ENCODE measurements at places on chromosomes 6 and 20. TPM values are rescaled to one million over a fixed set of nuclear protein-coding genes. Genes with fewer than 3 reads are reported as not detected.

SYTL3 gene
- total RNA-seq: 1.7 TPM

CDH26 gene
- 0.20 TPM for total RNA-seq

GJE1 gene
- total RNA-seq: not detected

PLCB4 gene
- 3.9 TPM for total RNA-seq

ID4 gene
- 20.7 TPM for total RNA-seq

KIFC1 gene
- 3.2 TPM for total RNA-seq

HLA-DQA2 gene
- 4.4 TPM for total RNA-seq

TBC1D7 gene
- total RNA-seq: 5.9 TPM

SMLR1 gene
- total RNA-seq: 0.08 TPM

CLPSL2 gene
- not detected for total RNA-seq

LY6G6F gene
- not detected for total RNA-seq

GRCh38 chr6:157152556-157152955 is 170.8 kb downstream of the TMEM242 start:
- no peak overlapping the region for H3K4me3 ChIP-seq
- no peak for DNase-seq
- H3K36me3 ChIP-seq: no peaks in the 10 kb centered on the region
- H3K4me1 ChIP-seq: peaks cover 12% of the 10 kb centered on the region
- H3K27me3 ChIP-seq: no peaks in the 10 kb centered on the region
- H3K27ac ChIP-seq: no peak overlapping the region

DNA sequence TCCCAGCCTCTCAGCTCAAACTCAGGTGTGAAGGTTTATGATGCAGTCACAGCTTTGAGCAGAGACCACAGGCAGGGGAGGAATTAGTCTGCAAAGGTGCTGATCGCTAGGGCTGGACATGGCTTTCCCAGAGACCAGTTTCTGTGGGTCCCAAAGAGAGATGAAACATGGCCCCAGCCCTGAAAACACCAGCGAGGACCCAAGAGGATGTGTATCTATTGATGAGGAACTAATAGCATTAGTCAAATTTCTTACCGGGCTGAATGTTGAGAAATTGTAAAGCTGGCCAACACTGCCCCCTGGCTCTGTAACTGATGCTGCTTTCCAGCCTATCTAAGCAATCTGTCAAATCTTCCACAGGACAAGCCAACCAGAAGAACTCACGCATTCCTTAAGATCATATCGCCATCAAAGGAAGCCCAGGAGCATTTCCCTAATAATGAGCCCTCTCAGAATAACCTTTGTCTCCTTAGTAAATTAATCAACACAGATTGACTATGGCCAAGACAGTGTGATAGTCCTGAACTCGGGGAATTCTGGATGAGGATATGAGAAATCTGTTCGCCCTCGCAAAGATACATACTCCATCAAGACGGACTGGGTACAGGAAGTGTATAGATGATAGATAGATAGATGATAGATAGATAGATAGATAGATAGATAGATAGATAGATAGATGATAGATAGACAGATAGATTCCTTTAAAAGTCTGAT is 7.8 kb upstream of the ACSS1 start:
- no peaks in the 10 kb centered on the region for H3K4me1 ChIP-seq
- H3K4me3 ChIP-seq: no peak overlapping the region
- H3K36me3 ChIP-seq: no peaks in the 10 kb centered on the region
- DNase-seq: peak; percentile 69
- H3K27me3 ChIP-seq: no peaks in the 10 kb centered on the region
- H3K27ac ChIP-seq: no peak overlapping the region

GRCh38 chr6:56387621-56388414 is 140.4 kb upstream of the COL21A1 start:
- no peak overlapping the region for H3K27ac ChIP-seq
- no peak overlapping the region for H3K4me3 ChIP-seq
- H3K27me3 ChIP-seq: no peaks in the 10 kb centered on the region
- H3K4me1 ChIP-seq: peaks cover 2% of the 10 kb centered on the region

DNA sequence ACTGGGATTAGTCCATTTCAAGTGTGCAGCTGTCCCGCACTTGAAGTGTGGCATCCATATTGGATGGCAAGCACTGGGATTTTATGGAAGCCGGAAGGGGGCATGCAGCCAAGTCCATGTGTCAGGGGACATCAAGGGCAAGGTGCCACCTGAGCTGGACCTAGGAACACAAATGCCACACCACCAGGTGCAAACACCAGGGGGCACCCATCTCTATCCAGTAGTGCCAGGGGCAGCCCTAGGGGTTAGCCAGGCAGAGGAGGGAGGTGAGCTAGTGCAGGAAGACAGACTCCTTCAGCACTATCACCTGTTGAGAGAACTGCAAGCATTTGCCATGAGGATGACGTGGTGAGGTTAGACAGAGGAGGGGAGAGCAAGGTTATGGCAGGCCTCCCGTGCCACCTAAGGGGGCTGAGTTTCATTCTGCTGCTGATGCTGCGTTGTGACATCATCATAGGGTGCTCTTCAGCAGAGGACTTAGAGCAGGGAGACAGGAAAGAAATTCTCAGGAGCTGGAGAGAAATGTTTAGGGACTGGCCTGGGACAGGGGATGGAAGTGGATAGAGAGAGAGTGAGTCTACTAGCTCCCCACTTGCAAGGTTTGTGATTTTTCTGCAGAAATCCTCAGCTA is 192.6 kb upstream of the SLC24A3 start:
- no peak overlapping the region for H3K4me3 ChIP-seq
- no peaks in the 10 kb centered on the region for H3K36me3 ChIP-seq
- no peak for DNase-seq

GRCh38 chr6:14434916-14435690 is 317.5 kb downstream of the CD83 start:
- H3K27me3 ChIP-seq: no peaks in the 10 kb centered on the region
- H3K36me3 ChIP-seq: no peaks in the 10 kb centered on the region
- DNase-seq: no peak
- no peaks in the 10 kb centered on the region for H3K4me1 ChIP-seq

DNA sequence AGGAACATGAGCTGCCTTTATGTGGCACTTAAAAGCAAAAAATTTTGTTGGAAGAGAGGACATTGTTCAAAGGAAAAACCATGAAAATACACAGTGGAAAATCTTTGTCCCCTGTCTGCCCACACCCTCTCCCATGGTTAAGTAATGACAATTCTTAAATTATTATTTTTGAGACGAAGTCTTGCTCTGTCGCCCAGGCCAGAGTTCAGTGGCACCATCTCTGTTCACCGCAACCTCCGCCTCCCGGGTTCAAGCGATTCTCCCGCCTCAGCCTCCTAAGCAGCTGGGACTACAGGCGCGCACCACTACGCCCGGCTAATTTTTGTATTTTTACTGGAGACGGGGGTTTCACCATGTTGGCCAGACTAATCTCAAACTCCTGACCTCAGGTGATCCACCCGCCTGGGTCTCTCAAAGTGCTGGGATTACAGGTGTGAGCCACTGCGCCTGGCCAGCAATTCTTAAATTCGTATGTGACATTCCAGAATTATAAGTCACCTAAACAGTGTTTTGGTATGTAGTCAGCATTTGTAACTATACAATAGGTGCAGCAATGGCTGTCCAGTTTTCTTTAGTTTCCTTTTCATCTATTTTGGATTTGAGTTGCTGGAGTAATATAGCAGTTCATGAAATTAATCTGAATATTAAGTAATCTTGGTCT is 636 bp upstream of the SSR1 start:
- peaks cover 7% of the 10 kb centered on the region for H3K4me1 ChIP-seq
- peak; percentile 11 for DNase-seq
- no peaks in the 10 kb centered on the region for H3K27me3 ChIP-seq
- peak overlapping the region; percentile 65 for H3K4me3 ChIP-seq
- no peaks in the 10 kb centered on the region for H3K36me3 ChIP-seq
- no peak overlapping the region for H3K27ac ChIP-seq

DNA sequence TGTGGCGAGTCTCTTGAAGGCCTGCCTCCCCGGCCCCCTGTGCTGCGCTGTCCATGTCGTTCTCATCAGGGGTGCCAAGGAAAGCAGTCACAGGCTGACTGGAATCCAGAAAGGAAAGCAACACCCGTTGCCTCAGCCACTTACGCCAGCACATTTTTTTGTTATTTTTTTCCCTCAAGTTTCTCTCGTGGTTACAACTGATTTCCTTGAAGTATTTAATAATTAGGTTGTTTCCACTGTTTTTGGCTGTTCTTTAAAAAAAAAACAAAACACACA is 17.9 kb upstream of the SLC22A1 start:
- no peaks in the 10 kb centered on the region for H3K27me3 ChIP-seq
- DNase-seq: no peak
- H3K4me1 ChIP-seq: no peaks in the 10 kb centered on the region
- no peak overlapping the region for H3K27ac ChIP-seq

GRCh38 chr20:44491635-44492395 is 16.1 kb downstream of the TTPAL start:
- peaks cover 2% of the 10 kb centered on the region for H3K4me1 ChIP-seq
- H3K36me3 ChIP-seq: no peaks in the 10 kb centered on the region
- no peaks in the 10 kb centered on the region for H3K27me3 ChIP-seq
- H3K4me3 ChIP-seq: no peak overlapping the region
- no peak for DNase-seq
- H3K27ac ChIP-seq: no peak overlapping the region

GRCh38 chr6:122886481-122886880 is 97.4 kb downstream of the SMPDL3A start:
- H3K4me3 ChIP-seq: no peak overlapping the region
- H3K27ac ChIP-seq: no peak overlapping the region
- no peak for DNase-seq
- no peaks in the 10 kb centered on the region for H3K4me1 ChIP-seq
- H3K27me3 ChIP-seq: no peaks in the 10 kb centered on the region
- H3K36me3 ChIP-seq: no peaks in the 10 kb centered on the region

- H3K4me1 ChIP-seq: peaks cover 1% of the 10 kb centered on the region
- H3K27me3 ChIP-seq: no peaks in the 10 kb centered on the region
- H3K27ac ChIP-seq: no peak overlapping the region
- DNase-seq: no peak
- H3K4me3 ChIP-seq: no peak overlapping the region
Observed at GRCh38 chr20:9329355-9330101, 184.9 kb upstream of the LAMP5 start.

GRCh38 chr6:134247231-134247833 is 70.6 kb downstream of the SGK1 start:
- no peak for DNase-seq
- H3K27ac ChIP-seq: no peak overlapping the region
- no peaks in the 10 kb centered on the region for H3K36me3 ChIP-seq
- no peak overlapping the region for H3K4me3 ChIP-seq
- H3K4me1 ChIP-seq: peaks cover 19% of the 10 kb centered on the region
- H3K27me3 ChIP-seq: no peaks in the 10 kb centered on the region

DNA sequence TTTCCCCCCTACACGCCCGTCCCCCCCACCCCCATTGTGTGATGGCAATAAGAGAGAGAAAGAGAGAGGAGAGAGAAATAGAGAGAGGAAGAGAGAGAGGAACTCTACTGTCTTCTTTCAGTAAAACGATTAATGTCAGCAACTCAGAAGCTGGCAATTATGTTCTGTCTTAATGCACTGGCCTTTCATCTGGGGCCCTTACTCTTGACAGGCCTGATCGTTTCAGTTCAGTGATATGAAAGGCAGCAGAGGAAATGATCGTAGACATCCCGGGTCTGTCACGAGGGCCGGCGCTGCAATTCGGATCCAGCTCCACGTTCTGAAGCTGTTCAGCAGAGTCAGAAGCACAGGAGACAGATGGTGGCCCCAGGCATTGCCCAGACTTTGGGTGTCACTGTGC is 308.9 kb downstream of the ZNF217 start:
- H3K27ac ChIP-seq: no peak overlapping the region
- no peaks in the 10 kb centered on the region for H3K36me3 ChIP-seq
- no peaks in the 10 kb centered on the region for H3K27me3 ChIP-seq
- H3K4me3 ChIP-seq: no peak overlapping the region
- peaks cover 2% of the 10 kb centered on the region for H3K4me1 ChIP-seq

GRCh38 chr20:35007413-35007812 is 51.7 kb downstream of the MYH7B start:
- DNase-seq: peak; percentile 9
- H3K27me3 ChIP-seq: no peaks in the 10 kb centered on the region
- no peak overlapping the region for H3K4me3 ChIP-seq
- no peaks in the 10 kb centered on the region for H3K4me1 ChIP-seq

DNA sequence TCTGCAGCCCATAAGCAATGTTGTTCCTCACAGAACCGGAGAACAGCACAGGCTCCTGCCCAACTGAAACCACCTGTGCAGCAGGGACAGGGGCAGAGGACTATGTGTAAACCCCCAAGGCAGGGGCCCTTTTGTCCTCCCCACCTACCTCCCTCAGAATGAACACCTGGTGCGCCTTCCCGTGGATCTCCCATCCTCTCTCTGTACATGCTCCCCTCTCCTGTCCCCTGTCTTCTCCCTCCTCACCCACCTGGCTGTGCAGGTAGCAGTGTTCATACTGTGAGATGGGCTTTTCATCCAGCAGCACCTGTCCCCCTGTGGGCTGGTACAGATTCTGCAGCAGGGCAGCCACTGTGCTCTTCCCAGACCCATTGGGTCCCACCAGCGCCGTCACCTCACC is 8.5 kb downstream of the TAP2 start:
- no peaks in the 10 kb centered on the region for H3K4me1 ChIP-seq
- H3K36me3 ChIP-seq: no peaks in the 10 kb centered on the region
- H3K27ac ChIP-seq: no peak overlapping the region
- DNase-seq: no peak

DNA sequence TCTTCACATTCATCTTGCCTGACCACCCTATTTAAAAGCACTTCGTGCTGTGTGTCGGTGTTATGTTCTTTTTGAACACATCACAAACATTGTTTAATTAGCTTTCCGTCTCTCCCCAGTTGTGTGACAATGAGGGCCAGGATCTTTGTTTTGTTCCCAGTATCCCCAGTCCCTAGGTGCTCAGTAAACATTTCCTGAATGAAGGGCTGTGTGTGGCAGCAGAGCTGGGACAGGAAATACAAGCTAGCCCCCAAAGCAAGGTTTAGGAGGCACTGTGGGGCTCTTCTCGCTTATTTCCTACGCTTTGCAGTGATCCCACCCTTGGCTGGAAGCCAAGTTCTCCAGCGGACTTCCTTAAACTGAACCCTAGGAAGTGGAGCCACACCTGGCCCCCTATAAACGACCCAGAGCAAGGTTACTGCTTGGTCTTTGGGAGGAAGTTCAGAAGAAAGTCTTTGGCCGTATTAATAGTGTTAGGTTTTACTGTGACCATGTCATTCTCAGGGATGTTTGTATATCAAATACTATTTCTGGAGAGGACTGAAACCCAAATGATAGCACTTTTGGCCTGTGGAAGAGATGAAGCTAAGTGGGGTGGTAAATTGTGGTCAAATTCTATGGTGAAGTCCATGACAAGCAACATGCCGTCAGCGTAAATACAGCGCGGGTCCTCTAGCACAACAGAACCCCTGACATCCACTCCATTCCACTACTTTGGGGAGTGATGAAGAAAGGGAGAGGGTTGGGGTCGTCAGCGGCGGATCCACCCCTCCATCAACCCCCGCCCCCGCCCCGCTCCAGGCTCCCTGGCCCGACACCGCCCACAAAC is 570 bp upstream of the FANCE start:
- no peaks in the 10 kb centered on the region for H3K27me3 ChIP-seq
- DNase-seq: no peak
- H3K4me3 ChIP-seq: peak overlapping the region; percentile 62
- H3K36me3 ChIP-seq: no peaks in the 10 kb centered on the region
- peak overlapping the region; percentile 71 for H3K27ac ChIP-seq
- peaks cover 7% of the 10 kb centered on the region for H3K4me1 ChIP-seq

DNA sequence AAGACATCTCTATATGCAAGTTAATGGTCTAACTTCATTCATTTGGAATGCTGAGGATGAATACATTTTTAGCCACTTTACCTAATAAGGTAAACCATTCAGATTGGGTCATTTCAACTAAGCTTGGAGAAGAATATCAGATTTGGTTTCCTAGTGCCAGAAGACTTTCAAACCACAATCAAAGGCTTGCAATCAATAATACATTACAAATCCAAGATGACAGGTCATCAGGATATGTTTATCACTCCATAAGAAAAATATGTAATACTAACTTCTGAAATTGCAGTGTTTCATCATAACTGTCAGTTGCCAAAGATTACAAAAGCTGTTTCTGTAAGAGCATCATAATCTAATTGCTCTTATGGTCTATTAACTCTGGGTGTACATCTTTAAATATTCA is 654.0 kb downstream of the COL12A1 start:
- no peaks in the 10 kb centered on the region for H3K36me3 ChIP-seq
- H3K27me3 ChIP-seq: no peaks in the 10 kb centered on the region
- no peak for DNase-seq
- H3K4me3 ChIP-seq: no peak overlapping the region

All from ovary (tissue), 10 donors.